ENCODE measurements at places on chromosomes 5 and 9.

GRCh38 chr5:132228241-132229035 lies 785 bp upstream of the P4HA2 start:
- H3K27ac ChIP-seq: no peak overlapping the region
- H3K36me3 ChIP-seq: peaks cover 1% of the 10 kb centered on the region
- H3K4me1 ChIP-seq: peaks cover 21% of the 10 kb centered on the region
- H3K4me3 ChIP-seq: peak overlapping the region; percentile 75
- DNase-seq: no peak
- H3K27me3 ChIP-seq: peaks cover 37% of the 10 kb centered on the region

- H3K27me3 ChIP-seq: peaks cover 15% of the 10 kb centered on the region
- DNase-seq: no peak
- H3K4me1 ChIP-seq: no peaks in the 10 kb centered on the region
- no peak overlapping the region for H3K27ac ChIP-seq
- no peaks in the 10 kb centered on the region for H3K36me3 ChIP-seq
Measured at GRCh38 chr5:147956842-147957223, 50.5 kb upstream of the C5orf46 start.

DNA sequence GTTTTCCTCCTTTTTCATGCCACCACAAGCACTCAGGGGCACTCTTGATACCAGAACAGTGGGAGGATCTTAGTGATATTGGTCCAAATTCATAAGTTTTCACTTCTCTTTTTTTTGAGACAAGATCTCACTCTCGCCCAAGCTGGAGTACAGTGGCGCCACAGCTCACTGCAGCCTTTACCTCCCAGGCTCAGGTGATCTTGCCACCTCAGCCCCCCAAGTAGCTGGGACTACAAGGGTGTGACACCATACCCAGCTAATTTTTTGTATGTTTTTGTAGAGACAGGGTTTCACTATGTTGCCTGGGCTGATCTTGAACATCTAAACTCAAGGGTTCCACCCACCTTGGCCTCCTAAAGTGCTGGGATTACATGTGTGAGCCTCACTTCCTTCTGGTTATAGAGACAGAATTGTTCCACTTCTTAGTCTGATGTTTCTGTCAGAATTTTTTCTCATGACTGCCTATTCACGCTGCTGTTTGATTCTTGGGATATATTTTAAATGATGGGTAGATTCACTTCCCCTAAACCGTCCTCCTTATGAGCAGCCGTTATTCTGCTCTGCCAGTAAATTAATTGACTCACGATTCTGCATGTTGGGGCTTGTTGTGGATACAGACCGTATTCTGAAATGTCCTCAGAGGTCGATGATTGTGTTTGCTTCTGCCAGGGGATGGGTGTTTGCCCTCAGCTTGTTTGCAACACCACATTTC lies 30.8 kb downstream of the MTAP start:
- no peaks in the 10 kb centered on the region for H3K27me3 ChIP-seq
- peaks cover 32% of the 10 kb centered on the region for H3K4me1 ChIP-seq

DNA sequence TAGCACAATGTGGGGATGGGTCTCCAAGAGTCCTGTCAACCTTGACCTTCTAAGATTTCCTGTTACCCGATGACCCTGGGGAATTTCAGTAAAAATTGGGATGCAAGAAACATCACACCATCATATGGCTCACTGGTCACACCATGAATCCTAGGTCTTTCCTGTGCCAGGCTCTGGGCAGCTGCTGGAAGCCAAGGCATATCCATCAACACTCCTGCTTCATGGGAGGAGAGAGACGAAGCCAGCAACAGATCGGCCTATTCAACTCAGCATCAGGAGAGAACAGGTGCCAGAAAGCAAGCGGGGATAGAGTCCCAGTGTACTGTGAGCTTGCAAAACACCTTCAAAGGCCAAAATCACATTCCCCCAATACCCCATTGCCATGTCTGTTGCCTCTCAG lies 6.5 kb upstream of the NEK6 start:
- DNase-seq: no peak
- no peak overlapping the region for H3K27ac ChIP-seq
- peaks cover 15% of the 10 kb centered on the region for H3K4me1 ChIP-seq
- no peaks in the 10 kb centered on the region for H3K36me3 ChIP-seq
- no peak overlapping the region for H3K4me3 ChIP-seq
- no peaks in the 10 kb centered on the region for H3K27me3 ChIP-seq

DNA sequence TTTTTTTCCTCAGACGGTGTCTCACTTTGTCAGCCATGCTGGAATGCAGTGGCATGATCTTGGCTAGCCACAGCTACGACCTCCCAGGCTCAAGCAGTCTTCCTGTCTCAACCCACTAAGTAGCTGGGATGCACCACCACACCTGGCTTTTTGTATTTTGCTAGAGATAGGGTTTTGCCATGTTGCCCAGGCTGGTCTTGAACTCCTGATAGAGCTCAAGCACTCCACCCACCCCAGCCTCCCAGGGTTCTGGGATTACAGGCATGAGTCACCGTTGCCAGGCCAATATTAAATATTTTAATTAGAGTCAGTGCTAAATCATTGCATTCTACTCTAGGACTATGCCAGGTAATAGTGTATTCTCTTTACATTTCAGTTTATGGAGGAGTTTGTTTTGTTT lies 41.5 kb downstream of the UBE2R2 start:
- H3K4me1 ChIP-seq: peaks cover 34% of the 10 kb centered on the region
- no peaks in the 10 kb centered on the region for H3K27me3 ChIP-seq
- H3K4me3 ChIP-seq: no peak overlapping the region
- no peaks in the 10 kb centered on the region for H3K36me3 ChIP-seq
- peak overlapping the region; percentile 76 for H3K27ac ChIP-seq

DNA sequence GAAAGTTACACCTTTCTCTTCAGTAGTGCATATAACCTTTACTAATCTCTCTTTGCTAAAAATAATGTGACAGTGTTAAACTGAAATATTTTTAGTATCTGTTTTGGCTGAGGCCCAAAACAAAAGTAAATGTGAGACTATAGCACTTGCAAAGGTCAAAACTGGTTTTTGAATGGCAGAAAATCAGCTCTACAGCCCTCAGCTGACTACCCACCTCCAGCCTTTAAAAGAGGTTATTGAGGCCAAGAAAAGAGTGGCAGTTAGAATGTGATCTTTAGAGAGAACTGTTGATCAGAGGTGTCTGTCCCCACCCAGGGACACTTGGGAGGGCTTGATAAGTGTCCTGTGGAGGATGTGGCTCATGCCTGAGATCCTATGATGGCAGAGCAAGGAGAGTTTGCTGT lies 30.9 kb downstream of the PRKACG start:
- peaks cover 2% of the 10 kb centered on the region for H3K36me3 ChIP-seq
- peaks cover 7% of the 10 kb centered on the region for H3K4me1 ChIP-seq
- H3K27me3 ChIP-seq: peaks cover 7% of the 10 kb centered on the region
- no peak for DNase-seq
- H3K4me3 ChIP-seq: no peak overlapping the region

GRCh38 chr9:122374885-122375420 lies 4.1 kb downstream of the PTGS1 start:
- H3K36me3 ChIP-seq: peaks cover 6% of the 10 kb centered on the region
- H3K27me3 ChIP-seq: peaks cover 58% of the 10 kb centered on the region
- H3K27ac ChIP-seq: no peak overlapping the region
- no peak for DNase-seq
- peaks cover 13% of the 10 kb centered on the region for H3K4me1 ChIP-seq

- peaks cover 5% of the 10 kb centered on the region for H3K4me1 ChIP-seq
- H3K36me3 ChIP-seq: peaks cover 2% of the 10 kb centered on the region
- H3K4me3 ChIP-seq: no peak overlapping the region
Measured at GRCh38 chr5:126965061-126965475, 65.3 kb downstream of the MARCHF3 start.

DNA sequence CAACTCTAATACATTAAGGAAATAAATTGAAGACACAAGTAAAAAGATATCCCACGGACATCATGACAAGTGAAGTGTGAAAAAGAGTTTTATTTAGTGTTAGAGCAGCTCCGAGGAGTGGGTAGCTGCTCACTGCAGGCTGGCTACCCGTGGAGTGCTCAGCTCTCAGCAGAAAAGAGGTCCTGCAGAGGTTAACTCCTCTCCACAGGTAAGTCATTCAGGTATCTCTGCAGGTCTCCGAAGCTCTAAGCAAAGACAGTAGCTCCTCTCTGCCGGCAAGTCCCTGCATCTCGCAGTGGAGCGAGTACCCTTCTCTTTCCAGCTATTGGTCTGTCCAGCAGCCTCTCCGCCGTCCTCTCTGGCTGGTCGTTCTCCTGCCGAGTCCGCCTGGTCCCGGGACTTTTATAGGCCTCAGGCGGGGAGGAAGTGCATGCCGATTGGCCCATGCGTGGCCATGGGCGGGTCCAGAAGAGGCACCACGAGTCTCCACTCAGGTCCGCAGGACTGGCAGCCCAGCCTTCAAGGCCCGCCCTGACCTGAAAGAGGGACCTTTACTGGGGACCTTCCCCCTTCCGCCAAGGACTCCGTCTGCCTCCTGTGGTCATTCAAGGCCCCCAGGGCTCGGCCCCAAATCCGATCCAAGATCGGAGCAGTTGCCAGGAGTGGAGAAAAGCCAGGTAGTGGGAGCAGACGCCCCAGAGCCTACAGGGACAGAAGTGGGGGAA lies 29.9 kb downstream of the BTNL9 start:
- peaks cover 3% of the 10 kb centered on the region for H3K4me1 ChIP-seq
- no peak overlapping the region for H3K27ac ChIP-seq
- H3K4me3 ChIP-seq: no peak overlapping the region
- H3K27me3 ChIP-seq: peaks cover 71% of the 10 kb centered on the region
- H3K36me3 ChIP-seq: peaks cover 2% of the 10 kb centered on the region

GRCh38 chr9:91857291-91858212 lies 92.5 kb downstream of the ROR2 start:
- no peak overlapping the region for H3K27ac ChIP-seq
- DNase-seq: no peak
- H3K4me3 ChIP-seq: no peak overlapping the region
- H3K4me1 ChIP-seq: no peaks in the 10 kb centered on the region

- H3K27ac ChIP-seq: no peak overlapping the region
- peaks cover 6% of the 10 kb centered on the region for H3K4me1 ChIP-seq
- H3K27me3 ChIP-seq: no peaks in the 10 kb centered on the region
- H3K36me3 ChIP-seq: no peaks in the 10 kb centered on the region
Measured at GRCh38 chr9:114820776-114821501, 15.1 kb upstream of the TNFSF15 start.

DNA sequence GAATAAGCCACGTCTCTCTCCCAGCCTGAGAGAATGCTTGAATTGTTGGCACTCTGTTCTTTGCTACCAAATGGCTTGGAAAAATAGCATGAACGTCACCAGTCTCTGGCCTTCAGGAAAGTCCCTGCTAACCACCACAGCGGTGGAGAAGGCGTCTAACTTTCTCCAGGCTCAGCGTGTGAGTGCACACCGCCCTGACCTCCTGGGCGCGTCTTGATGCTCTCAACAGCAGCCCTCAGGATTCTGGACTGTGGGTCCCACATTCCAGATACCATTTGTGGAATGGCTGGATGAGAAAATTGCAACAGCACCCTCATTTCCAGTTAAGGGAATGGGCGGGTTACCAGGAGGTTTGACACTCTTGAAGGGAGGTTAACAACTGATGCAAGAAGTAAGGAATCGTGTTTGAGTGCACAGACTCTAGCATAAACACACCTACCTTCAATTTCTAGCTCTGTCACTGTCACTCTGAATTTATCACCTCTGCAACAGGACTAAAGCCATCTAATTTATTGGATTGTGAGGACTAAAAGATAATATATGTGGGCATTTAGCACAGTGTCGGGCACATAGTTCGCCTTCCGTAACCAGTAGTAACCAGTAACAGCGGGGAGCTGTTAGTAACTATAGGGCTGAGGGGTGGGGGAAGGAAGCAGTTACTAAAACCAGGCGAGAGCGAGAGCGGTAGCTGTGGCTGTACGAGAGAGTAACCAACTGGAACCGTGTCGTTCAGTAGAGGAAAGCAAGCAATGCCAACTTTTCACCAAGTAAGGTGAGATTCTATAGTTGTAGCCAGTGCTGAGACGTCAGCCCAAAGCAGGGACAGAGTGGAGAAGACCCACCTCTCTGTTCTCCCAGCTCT lies 807 bp upstream of the PLGRKT start:
- H3K27ac ChIP-seq: peak overlapping the region; percentile 97
- H3K4me3 ChIP-seq: peak overlapping the region; percentile 93
- no peaks in the 10 kb centered on the region for H3K27me3 ChIP-seq

DNA sequence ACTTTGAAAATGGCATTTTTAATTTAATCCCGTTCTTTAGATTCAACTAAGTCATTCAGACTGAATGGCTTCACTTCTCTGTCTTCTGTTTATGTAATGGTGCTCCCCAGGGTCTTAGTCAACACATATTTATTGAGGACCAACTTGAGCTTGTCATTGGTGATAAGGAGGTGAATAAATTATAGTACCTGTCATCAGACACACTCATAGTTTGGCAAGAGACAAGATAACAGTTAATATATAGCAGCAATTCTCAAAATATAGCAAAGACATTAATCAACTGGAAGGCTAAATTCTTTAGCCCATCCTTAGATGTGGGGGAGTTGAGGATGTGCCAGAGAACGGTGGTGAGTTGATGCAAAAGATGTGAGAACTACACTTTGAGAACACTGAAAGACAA lies 78.4 kb downstream of the MACIR start:
- no peak for DNase-seq
- no peaks in the 10 kb centered on the region for H3K4me1 ChIP-seq
- no peaks in the 10 kb centered on the region for H3K36me3 ChIP-seq
- peaks cover 5% of the 10 kb centered on the region for H3K27me3 ChIP-seq
- no peak overlapping the region for H3K4me3 ChIP-seq

GRCh38 chr5:143558048-143558447 lies 154.6 kb upstream of the NR3C1 start:
- DNase-seq: no peak
- H3K27me3 ChIP-seq: no peaks in the 10 kb centered on the region
- H3K36me3 ChIP-seq: peaks cover 2% of the 10 kb centered on the region
- peaks cover 3% of the 10 kb centered on the region for H3K4me1 ChIP-seq
- no peak overlapping the region for H3K4me3 ChIP-seq

DNA sequence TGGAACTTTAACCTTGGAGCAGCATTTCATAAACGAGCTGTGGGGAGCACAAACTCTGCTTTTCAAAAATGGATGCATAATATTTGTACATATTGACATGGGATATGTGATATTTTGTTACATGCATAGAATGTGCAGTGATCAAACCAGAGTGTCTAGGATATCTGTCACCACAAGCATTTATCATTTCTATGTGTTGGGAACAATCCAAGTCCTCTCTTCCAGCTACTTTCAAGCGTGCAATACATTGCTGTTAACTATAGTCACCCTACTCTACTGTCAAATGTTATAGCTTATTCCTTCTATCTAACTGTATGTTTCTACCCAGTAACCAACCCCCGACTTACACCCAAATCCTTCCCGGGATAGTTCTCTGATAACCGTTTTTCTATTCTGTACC lies 15.0 kb upstream of the C5orf58 start:
- no peak overlapping the region for H3K27ac ChIP-seq
- DNase-seq: no peak
- H3K4me1 ChIP-seq: no peaks in the 10 kb centered on the region
- no peaks in the 10 kb centered on the region for H3K36me3 ChIP-seq

Data from T-helper 17 cell (primary cell).